Stimulated activated CD4-positive, alpha-beta T cell treated with anti-CD3 and anti-CD28 coated beads, Interleukin-2, amount 100 ng/mL, for 24 hours (primary cell): ENCODE measurements at places on chromosomes 4 and X.

DNA sequence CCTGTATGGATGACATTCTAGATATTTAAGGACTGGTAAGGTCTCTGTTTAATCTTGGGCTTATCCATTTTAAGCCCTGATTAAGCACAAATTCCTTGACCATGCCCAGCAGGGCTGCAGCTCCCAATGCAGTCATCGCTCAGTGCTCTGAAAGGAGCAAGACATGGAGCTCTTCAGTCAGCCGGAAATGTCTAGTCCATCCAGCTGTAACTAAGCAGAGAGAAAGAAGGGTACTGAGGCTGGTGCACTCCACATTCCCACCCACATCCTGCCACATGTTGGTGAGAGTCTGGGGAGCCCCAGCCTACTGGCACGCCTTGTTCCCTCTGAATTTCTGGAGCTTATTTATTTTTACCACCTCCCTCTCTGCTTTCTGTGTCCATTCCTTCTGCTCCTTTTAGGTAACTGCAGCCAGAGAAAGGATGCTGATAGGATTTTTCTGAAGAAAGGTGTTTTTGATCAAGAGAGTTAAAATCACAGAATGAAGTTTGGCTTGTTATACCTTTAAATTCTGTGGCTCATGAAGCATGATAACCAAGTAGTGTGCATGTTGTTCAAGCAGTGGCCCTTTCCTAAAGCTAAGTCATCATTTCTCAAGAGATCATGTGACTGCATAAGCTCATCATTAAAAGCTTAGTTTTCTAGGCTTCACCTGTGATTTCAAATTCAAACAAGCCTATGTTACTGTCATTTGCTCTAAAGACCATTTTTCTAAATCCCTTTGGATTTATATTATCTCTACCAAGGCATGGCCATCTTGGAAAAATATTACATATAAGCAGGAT is 74.0 kb downstream of the GALNT7 start:
- DNase-seq: no peak

DNA sequence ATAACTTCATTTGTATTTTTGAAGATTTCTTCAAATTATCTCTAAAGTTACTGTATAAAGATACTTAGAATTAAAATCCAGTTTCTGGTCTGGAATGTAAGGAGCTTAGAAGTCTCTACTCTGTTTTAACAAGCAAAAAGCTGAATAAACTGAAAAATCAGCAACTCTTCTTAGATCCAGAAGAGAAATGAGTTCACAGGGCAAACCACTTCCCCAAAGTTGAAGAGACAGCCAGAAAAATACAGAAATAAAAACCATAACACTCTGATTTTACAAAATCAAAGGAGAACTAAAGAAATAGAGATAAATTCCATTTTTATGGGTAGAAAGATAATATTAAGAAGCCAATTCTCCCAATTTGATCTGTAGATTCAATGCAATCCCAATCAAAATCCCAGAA is 1166.8 kb downstream of the ADGRL3 start:
- DNase-seq: no peak

DNA sequence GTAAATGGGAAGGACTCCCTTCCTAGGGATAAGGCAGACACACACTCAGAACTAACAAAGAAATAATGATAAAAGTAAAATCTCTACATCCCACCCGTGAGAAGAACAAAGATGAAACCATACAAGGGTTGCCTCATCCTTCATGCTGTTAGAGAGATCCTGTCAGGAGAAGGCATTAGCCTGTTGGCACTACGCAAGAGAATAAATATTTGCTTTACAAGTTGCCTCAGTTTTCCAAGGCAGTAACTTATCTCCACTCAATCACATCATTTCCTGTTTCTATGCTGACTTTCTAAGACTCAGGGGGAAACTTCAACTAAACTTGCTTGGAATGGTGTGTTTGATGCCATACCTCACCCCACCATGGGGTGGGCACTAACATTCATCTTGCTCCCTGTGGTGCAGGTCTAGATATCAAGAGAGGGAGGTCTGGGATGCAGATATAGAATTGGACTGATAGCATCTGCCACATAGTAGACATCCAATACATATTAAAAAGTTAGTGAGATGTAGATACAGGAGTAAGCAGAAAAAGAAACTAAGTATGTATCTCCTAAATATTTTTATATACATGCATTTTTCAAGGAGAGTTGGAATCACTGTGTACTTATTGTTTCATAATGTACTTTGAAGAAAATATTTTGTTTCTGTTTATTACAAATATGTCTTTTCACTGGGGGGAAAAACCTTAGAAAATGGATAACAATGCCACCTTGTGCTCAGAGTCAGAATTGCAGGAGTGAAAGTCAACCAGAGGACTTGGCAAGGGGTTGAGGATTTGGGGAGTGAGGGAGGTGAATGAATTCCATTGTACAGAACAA is 57.2 kb upstream of the BEX4 start:
- peak; percentile 22 for DNase-seq

GRCh38 chr4:121146530-121146929 is 17.6 kb downstream of the TNIP3 start:
- no peak for DNase-seq

DNA sequence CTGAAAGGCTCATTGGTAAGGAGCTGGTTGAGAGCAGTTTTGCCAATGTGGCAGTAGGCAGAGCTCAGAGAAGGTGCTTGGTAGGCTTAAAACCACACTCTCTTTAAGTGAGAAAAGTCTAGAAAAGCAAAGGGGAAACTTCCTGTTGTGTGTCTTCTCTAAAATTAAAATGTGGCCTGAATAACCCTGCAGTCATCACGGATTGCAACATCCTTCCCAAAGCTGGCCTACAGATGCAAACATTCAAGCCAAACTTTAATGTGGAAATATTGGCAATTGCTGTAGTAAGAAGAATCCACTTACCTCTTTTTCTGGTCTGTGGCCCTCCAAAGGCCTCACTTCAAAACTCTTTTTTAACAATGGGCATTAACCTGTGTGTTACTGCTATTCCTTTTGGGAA is 348.5 kb downstream of the OPHN1 start:
- no peak for DNase-seq

DNA sequence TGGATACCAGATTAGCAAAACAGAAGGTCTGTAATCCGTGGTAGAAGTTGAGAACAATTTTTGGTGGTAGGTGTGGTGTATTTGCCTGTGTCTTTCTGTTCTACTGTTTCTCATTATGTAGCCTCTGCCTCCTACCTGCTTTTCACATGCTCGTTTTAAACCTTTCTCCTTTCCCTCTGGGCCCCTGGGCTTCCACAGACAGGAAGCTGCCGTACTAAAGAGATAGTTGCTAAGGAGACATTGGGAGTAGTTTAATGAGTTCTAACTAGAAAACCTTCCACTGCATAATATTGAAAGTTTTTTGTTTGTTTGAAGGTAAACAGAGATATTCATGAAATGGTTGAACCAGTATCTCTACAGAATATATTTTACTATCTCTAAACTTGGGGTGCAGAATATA is 107.8 kb downstream of the STOX2 start:
- DNase-seq: no peak

DNA sequence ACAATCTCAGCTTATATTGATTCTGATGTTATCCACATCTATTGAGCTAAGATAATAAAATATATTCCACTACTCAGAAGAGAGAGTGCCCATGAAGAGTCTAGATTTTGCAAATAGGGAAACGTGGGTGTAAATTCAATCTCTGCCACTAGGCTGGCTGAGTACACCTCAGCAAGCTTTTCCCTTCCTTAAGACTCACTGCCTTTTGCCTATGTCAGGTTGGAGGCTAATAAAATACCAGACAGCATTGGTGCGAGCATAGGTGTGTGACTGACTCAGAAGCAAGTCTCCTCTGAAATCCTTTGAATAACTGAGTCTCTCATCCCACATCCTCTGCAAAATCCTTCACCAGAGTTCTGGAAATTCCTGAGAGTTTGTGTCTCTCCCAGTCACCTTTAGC is 405.4 kb upstream of the CPEB2 start:
- DNase-seq: no peak

- no peak for DNase-seq
Measured at GRCh38 chrX:132443196-132444135, 45.4 kb downstream of the MBNL3 start.

GRCh38 chr4:41256131-41256739 is 493 bp upstream of the UCHL1 start:
- DNase-seq: no peak

DNA sequence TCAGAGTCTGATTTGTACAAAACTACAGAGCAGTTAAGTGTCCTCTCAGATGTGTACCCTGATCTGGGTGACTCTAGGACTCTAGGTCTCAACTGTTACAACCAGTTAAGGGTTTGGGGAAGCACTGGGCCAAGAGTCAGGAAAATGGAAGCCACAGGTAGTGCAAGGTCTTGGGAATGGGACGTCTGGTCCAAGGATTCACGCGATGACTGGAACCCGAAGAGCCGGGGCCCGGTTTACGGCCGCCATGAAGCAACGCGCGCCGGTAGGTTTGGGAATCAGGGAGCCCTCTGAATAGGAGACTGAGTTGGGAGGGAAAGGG is 321 bp upstream of the HPRT1 start:
- DNase-seq: no peak

DNA sequence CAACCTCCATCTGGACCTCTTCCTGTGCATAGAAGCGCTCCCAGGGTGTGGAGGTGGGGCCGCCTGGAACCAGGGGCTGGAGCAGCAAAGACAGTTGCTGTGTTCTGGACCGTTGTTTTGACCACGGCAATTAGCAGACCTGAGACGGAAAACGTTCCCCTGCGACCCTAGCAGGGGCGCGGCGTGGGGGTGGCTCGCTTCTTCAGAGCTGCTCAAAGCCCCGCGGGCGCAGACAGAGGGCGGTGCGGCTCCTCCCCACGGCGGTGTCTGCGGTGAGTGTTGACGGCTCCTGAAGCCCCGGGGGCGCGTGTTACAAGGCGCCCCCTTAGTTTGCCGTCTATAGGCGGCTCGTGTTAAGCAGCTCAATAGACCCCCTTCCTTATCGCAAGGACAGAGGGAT is 79.2 kb downstream of the TRIML1 start:
- no peak for DNase-seq

DNA sequence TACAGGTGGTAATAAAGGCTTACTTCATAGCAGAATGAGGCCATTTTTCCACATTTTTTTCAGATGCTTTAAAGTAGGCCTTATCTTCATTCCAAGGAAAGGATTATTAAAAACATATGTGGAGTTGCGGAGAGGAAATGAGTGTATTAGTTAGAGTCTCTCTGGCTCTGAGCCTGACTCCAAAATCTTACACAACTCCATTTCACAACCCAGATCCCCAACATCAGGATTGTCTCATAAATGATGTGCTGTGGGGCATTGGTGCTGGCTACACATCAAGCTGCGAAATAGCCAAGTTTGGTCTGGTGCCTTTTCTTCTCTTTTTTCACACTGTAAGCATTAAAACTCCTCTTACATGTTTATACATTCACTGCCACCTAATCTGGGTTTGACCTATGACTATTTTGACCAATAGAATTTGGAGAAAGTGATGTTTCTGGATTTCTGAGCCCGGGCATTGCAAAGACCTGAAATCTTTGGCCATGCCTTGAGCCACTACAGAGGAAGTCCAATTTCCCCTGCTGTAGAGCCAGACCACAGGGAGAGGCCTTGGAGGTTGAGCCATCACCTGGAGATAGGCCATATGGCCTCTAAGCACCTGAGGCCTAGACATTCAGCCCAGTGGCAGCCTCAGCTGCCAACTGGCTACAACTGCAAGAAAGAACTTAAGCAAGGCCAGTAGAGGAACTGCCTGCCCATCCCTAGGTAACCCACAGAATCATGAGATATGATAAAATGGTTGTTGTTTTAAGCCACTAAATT is 16.7 kb upstream of the SOD3 start:
- no peak for DNase-seq

- DNase-seq: no peak
Measured at GRCh38 chrX:106401965-106402559, 209.7 kb upstream of the RADX start.

- DNase-seq: no peak
Measured at GRCh38 chrX:39753293-39753996, 344.3 kb downstream of the BCOR start.

DNA sequence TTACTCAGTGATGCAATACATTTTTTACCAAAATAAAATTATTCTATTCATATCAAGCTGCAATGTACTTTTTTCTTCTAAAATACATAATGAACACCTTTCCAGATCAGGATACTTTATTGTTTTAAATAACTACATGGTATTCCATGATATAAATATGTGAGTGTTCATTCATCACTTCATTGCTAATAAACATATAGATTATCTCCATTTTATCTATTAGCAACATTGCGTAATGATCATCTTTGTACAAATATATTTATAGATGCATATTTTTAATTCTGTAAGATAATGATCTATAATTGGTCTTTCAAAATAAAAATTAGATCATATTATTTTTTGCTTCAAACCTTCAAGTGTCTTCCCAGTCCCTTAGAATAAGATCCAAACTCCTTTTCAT is 156.1 kb upstream of the HHIP start:
- no peak for DNase-seq

DNA sequence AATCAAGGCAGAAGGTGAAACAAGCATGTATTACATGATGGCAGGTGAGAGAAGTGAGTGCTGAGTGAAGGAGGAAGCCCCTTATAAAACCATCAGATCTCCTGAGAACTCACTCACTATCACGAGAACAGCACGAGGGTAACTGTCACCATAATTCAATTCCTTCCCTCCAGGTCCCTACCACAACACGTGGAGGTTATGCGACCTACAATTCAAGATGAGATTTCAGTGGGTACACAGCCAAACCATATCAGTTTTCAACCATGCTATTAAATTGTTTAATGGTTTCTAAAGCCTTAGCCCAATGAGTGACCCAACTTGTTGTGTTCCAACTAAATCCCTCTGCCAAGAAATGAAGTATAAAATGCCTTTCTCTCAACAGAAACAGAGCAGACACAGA is 519.8 kb downstream of the GBA3 start:
- no peak for DNase-seq

DNA sequence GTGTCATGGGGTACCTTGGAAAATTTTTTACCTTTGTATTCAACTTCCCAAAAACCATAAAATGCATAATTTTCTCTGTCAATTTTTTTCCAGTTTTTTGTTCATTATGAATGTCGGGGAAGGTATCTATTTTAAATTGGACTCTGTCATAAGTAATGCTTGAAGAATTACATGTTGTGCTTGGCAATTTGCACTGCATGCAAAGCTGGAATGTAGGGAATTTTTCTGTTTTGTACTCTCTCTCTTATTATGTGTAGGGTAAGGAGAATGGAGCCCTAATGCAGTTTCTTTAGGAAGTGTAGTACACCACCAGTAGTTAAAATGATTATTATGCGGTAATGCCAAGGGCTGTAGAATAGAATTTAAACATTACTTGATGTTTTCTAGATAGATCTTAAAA is 137.7 kb upstream of the LIMCH1 start:
- DNase-seq: no peak

GRCh38 chr4:128574706-128575105 is 234.8 kb upstream of the JADE1 start:
- peak; percentile 65 for DNase-seq

GRCh38 chrX:7102119-7102518 is 45.4 kb upstream of the STS start:
- no peak for DNase-seq
